Ascending aorta (tissue), 2 donors: ENCODE measurements at places on chromosomes 12 and 14.
A peak's percentile ranks its signal among the peaks of the same experiment; 100 is the strongest.

DNA sequence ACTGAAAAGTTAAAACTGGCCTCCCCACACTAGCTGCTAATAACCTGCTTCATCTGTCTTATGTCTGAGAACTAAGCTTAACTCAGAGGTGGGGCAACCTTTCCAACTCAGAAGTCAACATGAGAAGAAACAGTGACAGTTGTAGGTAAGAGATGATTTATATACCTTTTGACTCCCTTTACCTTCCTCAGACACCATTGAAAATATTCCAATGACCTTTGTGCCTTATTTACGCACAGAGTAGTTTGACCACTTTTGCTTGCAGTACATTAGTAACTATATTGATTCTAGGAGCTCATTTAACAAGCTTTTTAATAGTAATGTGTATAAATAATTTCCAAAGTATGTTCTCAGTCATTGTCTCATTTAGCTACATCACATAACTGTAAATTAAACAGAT lies 77.6 kb downstream of the ALX1 start:
- no peak for DNase-seq

DNA sequence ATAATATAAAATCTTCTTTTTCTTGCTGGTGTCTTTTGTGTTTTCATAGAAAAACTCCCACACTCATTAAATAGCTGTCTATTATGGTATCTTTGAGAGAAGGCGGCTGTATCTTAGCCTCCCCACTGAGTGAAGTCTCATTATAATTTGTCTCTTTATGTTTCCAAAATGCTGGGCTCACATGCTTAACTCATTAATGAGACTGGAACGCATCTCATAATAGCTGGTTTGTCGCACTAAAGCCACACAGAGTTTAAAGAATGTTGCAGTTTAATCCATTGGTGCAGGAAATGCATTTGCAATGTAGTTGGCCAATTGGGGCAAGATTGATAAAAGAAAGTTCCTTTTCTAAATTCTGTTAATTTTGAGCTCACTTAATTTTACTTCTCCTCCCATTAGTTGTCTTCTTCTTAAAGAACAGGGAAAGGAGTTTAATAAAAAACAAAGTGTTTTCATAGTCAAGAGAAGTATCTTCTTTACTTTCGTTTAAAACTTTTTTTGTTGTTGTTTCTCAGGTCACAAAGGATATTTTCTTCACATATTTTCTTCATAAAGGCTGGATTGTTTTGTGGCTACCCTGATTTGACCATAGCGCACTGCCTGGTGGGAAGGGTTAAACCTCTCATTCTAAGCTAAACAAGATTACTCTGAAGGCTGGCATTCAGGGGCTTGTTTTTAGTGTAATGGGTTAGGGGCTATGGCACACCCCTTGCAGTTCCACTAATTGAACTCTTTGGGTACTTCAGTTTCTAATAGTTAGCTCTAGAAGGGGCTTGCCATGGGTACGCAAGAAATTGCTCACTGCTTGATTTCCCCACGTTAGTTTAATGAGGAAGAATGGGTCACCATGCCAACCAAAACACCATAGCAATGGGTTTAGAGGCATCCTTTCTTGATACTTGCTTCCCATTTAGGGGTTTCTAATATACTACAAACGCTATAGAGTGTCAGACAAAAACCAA lies 197.0 kb downstream of the TMTC2 start:
- DNase-seq, result no peak

DNA sequence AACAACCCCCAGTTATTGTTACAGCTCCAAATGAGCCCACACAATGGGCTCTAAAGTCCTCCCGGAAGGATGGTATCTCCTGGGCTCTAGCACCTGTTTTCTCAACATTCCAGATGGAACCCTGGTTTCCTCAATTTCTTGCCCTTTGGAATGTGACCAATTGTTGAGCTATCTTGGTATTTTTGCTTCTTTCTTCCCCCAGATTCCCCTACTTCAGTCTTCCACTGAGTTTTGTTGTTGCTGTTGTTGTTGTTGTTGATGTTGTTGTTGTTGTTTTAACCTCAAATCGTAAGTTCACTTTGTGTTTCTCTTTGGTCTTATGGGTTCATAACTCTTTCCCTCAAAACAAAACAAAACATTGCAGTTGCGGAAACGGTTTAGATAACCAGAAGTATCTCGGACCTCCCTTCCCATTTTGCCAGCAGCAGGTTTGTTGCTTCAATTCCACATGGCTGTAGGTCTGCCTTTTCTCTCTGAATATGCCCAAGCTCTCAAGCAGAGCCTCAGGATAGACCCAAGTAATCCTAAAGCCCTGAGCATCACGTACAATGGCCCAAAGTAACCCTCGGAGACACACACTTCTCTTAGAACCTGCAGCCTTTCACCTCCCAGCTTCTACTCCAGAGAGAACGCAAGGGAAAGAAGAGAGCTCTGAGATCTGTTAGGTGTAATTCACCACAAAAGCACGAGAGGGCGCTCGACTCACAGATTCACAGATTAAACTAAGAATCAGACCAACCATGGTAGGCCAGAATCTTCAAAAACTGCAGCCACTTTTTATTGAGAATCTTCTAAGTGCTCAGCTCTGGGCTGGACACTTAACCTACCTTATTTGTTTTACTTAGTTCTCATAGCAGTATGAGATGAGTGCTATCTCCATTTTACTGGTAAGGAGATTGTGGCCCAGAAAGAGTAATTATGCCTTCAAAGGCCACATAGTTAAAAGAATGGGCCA lies 1.0 kb upstream of the DDX23 start:
- DNase-seq, result peak; percentile 38

DNA sequence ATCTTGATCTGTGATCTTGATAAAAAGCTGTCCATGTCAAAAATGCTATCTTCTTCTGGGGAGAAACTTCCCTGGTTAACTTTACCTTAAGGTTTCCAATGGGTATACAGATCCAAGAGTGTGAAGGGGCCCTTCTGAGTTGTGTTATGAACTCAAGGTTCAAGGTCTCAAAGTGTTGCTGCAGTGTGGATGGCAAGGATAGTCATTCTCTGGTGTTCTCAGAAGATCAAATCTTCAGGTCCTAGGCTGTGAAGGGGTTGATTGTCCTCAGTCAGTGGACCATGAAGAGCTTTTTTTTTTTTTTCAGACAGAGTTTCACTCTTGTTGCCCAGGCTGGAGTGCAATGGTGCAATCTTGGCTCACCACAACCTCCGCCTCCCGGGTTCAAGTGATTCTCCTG lies 114.4 kb downstream of the SPTSSA start:
- no peak for DNase-seq

GRCh38 chr12:50483488-50483887 lies 21.3 kb upstream of the DIP2B start:
- no peak for DNase-seq
